ENCODE measurements at places on chromosomes 12 and 14.

- DNase-seq, result no peak
Observed at GRCh38 chr14:77260631-77261030, 10.4 kb downstream of the NGB start.

DNA sequence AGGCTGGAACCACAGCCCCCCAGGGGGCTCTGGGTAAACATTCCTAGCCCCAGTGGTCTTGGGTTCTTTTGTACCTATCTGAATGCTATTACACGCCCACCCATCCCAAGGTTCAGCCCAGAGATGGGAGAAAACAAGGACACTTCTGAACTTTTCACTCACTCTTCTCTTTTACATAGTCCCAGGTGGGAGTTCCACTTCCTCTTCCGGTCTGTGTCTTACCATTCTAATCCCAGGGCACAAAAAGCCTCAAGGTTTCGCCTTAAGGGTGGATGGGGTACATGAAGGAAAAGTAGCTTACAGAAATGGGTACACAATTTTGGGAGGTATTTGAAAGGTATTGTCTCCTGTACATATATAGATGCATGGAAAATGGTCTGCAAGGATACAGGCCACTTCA is 79.0 kb downstream of the TMEM30B start:
- no peak for DNase-seq

DNA sequence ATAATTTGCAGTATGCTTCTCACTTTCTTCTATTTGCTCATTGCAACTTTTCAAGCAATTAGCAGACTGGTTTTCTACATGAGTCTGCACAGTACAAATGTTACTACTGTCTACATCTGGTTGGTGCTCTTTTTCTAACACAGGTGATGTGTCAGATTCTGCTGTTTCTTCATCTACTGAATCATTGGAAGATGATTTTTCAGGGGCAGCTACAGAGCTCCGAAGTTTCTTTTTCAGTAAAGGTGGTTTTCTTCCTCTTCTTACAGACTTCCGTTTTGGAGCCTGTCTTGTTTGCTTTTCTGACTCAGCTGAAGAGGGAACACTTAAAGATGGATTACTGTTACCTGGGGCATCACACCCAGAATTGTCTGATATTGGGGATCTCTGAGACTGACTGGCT is 62.1 kb downstream of the SCAF11 start:
- DNase-seq, result no peak

GRCh38 chr14:90460136-90460535 is 63.3 kb downstream of the CALM1 start:
- DNase-seq, result no peak

DNA sequence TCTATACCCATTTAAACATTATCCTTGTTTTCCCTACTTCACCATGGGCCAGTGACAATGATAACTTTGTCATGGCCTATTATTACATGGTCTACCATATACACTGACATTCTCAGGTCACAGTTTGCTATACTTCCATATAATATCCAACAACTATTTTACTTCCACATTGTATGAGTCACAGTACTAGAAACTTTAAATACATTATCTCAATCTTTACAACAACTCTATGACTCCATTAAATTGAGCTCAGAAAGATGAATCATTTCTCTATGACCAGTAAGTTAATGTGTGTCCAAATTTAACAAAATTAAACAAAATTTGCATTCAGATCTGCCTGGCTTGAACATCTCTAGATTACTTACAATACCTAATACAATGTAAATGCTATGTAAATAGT is 93.9 kb downstream of the PLEKHG7 start:
- no peak for DNase-seq

- no peak for DNase-seq
Observed at GRCh38 chr12:72273851-72274351, 1.7 kb downstream of the TRHDE start.

DNA sequence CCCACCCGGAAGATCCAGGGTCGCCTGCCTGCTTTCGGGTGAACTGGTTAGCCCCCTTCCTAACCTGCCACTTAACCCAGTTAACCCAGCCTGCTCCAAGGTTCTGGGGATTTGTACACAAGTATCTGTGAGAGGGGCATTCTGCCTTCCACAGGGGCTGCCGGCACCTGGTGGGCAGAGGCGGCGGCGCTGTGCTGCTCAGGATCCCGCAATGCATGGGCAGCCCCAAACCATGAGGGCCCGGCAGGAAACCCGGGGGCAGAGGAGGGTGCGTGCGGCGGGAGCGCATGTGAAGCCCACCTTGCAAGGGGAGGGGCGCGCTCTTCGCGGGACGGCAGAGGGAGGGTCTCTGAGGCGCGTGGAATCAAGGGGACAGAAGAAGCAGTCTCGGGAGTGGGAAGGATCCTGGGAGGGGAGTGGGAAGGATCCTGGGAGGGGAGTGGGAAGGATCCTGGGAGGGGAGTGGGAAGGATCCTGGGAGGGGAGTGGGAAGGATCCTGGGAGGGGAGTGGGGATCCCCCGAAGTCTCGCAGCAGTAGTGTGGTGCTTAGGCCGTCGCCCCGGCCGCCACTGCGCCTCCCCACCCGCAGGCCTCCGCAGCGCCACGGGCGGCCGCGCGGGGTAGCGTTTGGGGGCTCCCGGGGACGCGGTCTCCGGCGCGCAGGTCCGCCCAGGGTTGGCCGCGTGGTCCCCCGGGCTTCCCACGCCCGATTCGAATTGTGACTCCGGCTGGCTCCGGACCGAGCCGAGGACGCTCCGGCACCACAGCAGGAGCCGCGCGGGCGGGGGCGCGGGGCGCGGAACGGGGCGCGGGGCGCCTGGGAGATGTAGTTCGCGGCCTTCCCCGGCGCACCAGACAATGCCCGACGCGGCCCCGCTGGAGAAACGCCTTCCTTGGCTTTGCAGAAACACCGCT is 4.9 kb upstream of the MTA1 start:
- no peak for DNase-seq

GRCh38 chr12:11969437-11970154 is 101.1 kb upstream of the BCL2L14 start:
- no peak for DNase-seq

DNA sequence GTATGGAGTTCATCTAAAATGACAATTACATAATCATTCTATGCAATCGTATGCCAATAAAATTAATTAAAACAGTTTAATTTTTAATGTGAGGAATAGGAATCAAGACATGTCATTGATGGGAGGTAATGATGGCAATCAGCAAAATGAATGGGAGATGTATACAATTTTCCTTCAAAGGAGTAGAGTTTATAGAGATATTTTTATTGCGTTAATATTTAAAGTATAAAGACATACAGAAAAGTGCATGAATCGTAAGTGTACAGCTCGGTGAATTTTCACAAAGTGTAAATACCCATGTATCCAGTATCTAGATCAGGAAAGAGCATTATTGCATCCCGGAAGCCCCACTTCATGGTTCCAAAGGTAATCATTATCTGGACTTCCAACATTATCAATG is 1.2 kb downstream of the MIPOL1 start:
- DNase-seq, result no peak
